ENCODE measurements at places on chromosomes 2 and 18.

DNA sequence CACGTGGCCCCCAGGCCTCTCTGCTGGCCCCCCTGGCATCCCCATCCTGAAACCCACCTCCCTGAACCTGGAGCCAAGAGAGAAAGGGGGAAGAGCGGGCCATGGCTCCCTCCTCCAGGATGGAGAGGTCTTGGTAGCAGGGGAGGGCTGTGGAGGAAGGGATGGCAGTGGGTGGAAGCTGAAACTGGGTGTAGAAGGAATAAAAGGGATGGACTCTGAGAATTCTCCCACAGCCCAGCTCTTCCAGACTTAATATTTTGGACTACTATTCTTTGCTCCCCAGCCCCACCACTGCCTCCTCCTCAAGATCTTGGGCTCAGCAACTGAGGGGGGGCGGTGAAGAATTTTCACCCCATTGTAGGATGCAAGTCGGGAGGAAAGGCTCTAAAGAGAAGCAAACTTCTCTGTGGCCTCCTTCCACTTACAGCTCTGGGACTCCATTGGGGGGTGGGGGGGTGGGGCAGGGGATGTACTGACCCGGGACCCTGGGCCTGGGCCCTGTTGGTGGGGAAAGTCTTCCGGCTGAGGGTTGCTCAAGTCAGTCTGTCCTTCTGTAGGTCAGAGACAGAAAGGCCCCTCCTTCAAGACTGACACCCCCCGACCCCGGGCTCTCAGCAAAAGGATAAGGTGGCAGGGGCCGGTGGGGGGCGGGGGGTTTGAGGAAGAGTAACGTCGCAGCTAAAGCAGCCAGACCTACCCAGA is 501 bp downstream of the TNS1 start:
- no peak for DNase-seq

- no peak for DNase-seq
Measured at GRCh38 chr2:222652491-222653255, 3.2 kb downstream of the FARSB start.

DNA sequence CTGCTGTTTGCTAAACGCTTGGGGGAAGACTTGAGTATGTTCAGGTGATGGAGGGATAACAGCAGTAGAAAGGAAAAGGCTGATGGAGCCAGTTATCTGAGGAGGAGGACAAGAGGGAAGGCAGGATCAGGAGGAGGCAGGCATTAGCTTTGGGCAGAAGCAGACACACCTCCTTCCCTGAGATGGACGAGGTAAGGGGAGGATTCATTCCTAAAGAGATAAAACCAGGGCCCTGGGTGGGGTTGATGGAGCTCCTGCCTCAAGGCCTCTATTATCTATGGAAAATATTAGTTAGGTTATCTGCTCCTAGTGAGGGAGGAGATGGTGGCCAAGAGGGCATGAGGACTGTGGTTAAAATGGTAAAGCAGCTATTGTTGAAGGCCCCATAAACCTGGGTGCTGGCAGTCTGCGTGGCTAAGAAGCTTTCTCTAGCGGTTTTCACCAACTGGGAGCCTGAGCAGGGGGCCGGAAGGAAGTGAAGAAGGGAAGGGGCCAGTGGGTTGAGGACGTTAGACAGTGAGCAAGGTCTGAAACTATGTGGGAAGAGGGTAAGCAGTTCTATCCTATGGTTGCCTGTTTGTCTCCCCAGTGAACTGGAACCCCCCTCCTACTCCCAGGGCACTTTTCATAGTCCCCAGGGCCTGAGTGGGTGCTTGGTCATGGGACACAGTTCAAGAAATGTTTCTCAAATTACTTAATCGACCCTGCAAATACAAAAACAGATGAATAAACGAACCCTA is 56.6 kb upstream of the HK2 start:
- no peak for DNase-seq

- no peak for DNase-seq
Measured at GRCh38 chr2:30780776-30781330, 26.4 kb downstream of the CAPN13 start.

DNA sequence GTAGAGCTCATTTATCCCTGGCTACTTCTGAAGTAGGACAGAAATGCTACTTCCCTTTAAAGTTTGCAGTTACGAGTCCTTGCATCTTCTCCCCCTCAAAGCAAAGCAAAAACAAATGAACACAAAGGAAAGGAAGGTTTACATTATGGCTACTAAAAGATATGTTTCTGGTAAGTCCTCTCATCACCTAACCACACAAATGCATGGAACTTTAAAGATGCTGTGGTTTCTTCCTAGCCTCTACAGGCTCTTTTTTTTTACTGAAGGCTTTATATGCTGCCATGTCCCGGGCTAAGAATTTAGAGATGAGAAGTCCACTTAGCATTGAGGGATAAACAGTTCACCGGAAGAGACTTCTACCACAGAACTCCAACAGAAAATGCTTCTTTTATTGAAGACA is 291.2 kb downstream of the SS18 start:
- no peak for DNase-seq

DNA sequence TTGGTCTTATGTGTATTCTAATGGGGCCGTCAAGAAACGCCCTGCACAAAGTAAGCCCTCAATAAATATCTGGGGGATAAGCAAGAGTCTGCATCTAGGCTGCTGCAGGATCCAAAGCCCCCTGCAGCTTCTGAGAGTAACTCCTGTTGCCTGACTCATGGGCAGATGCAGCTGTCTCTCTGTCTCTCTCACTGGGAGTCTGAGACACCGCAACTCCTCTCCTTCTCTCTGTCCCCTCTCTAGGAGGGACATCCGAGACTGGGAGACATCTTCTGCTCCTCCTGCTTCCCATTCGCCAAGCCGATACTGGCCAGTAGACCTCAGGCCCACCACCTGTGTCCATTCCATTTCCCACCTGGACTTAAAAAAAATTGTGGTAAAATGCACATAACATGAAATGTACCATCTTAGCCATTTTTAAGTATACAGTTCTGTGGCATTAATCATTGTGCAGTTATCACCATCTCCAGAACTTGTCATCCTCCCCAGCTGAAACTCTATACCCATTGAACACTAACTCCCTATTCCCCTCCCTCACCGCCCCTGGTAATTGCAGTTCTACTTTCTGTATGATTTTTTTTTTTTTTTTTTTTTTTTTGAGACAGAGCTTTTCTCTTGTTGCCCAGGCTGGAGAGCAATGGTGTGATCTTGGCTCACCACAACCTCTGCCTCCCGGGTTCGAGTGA is 20.1 kb downstream of the DYSF start:
- DNase-seq: no peak

DNA sequence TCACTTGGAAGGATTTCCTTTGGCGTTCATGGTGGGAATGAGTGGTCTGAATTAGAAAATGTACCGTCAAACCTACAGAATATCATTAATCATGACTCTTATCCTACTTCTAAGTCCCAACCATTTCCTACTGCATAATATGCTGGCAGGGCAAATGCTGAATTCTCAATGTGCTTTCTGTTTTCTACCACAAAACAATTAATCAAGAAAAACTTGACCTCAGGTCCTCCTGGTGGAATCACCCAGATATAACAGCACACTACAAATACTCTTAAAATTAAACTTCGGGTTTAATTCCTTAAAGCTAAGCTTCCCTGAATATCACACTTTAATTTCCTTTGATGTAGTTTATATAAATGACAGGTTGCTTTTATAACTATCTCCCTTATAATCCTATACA is 301.6 kb downstream of the AFF3 start:
- DNase-seq: no peak

GRCh38 chr2:225010804-225011203 is 31.5 kb downstream of the DOCK10 start:
- DNase-seq: no peak

DNA sequence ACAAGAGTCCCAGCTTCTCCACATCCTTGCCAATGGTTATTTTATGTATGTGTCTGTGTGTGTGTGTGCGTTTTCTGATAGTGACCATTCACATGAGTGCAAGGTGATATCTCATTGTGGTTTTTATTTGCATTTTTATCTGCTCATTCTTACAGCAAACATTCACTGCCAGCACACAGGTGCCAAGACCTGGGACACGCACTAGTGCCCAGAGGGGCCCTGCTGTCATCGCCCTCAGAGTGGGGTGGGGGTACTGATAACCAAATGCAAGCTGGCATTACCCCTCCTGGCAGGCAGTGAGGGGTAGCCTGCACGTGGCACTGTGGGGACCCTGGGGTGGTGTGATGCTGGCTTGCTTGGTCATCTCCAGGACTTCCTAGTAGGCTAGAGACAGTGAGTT is 285.4 kb downstream of the LPIN1 start:
- DNase-seq: no peak

DNA sequence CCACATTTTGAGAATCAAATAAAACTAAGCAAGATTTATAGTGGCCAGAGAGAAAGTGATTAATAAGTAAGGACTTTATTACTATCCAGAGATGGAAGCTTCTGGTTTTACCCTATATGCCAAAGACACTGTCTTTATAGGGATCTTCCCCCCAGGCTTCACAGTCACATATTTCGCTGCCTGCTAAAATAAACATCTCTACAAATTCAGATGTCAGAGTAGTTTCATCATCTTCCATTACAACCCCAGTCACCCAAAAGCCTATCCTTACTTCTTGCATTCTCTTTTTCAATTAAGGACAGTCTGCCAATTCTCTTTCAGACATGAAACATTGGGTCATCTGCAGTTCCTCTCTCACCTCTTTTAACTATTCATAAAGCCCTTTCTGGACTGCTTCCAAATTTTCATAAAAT is 28.3 kb downstream of the CREB1 start:
- DNase-seq: no peak

DNA sequence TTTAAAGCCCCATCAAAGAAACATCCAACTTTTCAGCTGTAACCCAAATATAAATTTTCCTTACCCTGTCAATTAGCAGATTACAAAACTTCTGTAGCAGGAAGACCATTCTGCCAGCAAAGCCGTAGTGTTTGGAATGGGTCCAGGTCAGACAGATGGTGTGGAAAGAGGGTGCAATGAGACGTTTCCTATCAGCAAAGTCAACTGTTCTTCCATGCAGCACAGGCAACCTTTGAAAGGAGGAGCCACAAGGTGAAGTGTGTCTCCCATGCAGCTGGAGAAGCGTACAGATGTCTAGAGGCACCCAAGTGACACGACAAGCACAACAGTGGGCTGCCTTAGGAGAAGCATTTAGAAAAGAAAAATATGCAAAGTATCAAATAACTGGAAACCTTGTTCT is 83.7 kb downstream of the SP3 start:
- no peak for DNase-seq

- DNase-seq: no peak
Measured at GRCh38 chr18:44920441-44920840, 239.8 kb downstream of the SETBP1 start.

DNA sequence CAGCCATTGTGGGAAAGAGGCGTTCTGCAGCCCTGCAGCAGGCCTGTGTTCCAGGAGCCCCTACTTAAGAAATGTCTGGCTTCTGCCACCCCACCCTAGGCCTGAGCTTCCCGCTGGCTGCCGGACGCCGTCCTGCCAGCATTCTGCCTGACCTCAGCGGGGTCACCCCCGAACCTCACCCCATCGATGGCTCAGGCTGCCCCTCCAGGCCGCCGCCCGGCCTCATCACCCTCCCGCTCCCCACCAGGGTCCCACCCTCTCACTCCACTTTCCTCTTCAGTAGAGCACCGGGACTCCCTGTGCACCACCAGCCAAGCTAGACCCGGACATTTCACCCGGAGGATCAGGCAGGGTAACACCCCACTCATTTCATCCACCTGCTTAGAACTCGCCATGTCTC is 73.6 kb upstream of the SALL3 start:
- DNase-seq: no peak

GRCh38 chr2:182933629-182934028 is 67.2 kb upstream of the FRZB start:
- no peak for DNase-seq

- no peak for DNase-seq
Measured at GRCh38 chr2:2932692-2933305, 444.8 kb downstream of the EIPR1 start.

DNA sequence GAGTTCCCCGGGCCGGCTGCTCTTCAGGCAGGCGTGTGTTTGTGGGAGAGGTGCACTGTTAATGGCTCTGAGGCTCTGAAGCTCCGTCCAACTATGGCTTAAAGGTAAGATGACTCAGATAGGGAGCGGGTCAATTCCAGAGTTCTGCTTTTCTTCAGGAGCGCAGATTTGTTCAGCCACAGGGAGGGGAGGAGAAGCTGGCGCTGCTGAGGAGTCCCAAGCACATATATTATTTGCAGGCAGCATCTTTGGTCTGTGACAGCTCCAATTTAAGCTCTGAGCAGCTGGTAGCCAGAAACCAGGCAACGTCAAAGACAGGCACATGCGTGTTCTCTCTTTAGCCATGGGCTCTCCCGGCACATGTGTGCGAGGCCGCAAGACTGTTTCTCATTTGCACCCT is 229.2 kb downstream of the BCL2 start:
- DNase-seq: no peak

GRCh38 chr2:28350196-28350595 is 42.5 kb upstream of the FOSL2 start:
- DNase-seq: no peak

DNA sequence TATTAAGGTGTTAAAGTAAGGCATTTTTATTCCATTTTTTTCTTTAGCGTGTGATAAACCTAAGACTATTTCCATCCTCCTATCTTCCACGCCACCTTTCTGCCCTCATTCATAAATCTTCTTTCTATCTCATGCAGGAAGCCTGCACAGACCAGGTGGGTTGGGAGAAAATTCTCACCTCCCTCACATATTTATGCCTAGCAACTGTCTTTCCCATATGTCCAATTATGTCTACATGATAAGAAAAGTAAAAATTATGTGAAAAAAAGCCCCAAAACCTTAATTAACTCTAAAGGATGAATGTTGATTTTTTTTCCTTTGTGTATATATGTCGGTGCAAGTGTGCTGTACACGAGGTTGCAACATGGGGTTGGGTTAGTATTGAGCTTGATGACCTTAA is 225.6 kb upstream of the GCFC2 start:
- no peak for DNase-seq

DNA sequence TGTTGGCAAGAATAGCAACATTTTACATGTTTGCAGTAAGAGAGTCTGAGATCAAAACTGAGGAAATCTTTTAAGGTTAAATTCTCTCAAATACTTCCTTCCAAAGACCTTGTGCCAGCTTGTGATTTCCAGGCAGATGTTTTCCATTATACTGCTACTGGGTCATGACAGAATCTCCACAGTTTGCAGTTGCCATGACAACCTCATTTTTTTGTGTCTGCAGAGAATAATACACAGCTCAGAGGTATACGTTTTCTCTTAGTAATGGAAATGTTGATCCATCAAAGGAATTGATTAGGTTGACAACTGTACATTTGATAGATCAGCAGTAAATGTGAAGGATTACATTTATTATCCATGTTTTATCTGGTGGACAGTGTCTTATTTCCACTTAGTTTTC is 29.1 kb upstream of the CSRNP3 start:
- no peak for DNase-seq

GRCh38 chr18:55088000-55088401 is 128.7 kb upstream of the CCDC68 start:
- no peak for DNase-seq

GRCh38 chr18:69948919-69949537 is 1.4 kb upstream of the CD226 start:
- no peak for DNase-seq

Data from stimulated activated CD8-positive, alpha-beta memory T cell treated with anti-CD3 and anti-CD28 coated beads, Interleukin-7, amount 100 ng/mL, for 1 hour (primary cell).